GM04503 (cell line): ENCODE measurements at places on chromosomes 3 and 15.

DNA sequence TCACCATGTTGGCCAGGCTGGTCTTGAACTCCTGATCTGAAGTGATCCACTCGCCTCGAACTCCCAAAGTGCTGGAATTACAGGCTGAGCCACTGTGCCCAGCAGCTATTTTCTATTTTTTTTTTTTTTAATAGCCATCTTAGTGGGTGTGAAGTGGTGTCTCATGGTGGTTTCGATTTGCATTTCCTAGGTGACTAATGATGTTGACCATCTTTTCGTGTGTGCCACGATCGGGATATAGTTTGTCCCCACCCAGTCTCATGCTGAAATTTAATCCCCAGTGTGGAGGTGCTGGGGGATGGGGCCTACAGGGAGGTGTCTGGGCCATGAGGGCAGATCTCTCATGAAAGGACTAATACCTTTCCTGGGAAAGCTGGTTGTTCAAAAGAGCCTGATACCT is 41.8 kb upstream of the MUC13 start:
- no peak for DNase-seq

GRCh38 chr15:60887139-60887538 is 342.0 kb downstream of the RORA start:
- DNase-seq: no peak

- DNase-seq: peak; percentile 82
These were observed 9.8 kb upstream of the CNTN3 start for GRCh38 chr3:74624301-74624700.

DNA sequence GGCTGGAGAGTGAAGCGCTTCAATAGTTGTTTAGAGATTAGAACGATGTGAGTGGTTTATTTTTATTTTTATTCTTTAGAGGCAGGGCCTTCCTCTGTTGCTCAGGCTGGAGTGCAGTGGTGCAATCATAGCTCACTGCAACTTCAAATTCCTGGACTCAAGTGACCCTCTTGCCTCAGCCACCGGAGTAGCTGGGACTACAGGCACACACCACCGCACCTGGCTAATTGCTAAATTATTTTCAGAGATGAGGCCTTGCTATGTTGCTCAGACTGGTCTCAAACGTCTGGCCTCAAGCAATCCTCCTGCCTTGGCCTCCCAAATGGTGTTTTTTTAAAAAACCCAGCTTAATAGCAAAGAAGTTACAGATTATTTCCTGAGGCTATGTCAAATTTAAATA is 29.0 kb downstream of the PPARG start:
- DNase-seq: no peak

DNA sequence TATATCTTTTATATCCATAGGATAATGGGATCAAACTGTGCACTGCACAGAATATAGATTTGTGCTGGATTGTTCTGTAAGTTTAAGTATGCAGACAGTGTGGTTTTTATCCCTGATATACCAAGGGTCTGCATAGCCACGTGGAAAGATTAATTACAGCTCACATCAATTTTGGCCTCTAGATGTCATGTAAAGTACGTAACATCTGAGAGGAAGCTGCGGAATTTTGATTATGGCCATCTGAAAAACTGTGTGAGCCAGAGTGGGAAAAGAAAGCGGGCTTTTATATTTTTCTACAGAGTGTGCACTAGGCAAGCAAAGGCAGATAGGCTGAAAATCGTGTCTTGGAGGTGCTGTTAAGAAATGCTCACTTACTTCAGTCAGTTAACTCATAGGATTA is 562.7 kb downstream of the GBE1 start:
- DNase-seq: no peak

DNA sequence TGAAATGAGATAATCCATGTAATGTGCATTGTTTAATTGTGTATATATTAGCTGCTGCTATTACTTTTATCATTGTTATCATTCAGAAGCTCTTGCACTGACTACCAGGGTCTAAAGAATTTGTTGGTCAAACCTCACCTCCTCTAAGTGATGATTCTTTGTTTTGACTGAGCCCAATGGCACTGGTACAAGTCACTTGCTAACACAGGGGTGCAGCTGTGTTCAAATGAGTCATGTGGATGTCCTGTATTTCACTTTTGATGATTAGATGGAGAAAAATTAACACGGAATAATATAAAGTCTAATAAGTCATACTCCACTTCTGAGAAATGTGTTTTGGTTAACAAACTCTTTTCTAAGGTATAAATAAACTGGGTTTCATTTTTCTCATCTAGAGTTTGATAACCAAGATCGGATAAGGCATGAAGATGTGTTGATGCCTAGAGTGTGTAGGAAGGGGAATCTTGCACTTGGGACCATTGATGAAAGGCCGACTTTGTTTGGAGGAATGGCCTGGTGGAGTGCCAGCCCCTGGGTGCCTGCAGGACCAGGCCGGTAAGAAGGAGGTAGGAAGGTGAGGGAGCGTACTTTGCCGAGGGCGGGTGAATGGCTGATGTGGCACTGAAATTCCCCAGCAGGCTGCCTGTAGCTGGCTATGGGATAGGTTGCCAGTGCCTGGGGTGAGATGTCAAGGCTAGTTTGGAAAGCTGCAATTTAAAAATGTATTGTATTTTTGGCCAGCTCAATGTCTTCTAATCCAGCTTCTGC is 244.7 kb upstream of the ZPLD1 start:
- DNase-seq: no peak

GRCh38 chr15:39896846-39897245 is 23.2 kb downstream of the GPR176 start:
- DNase-seq: no peak

- no peak for DNase-seq
These were observed 509.3 kb downstream of the OCA2 start for GRCh38 chr15:27589782-27590181.

DNA sequence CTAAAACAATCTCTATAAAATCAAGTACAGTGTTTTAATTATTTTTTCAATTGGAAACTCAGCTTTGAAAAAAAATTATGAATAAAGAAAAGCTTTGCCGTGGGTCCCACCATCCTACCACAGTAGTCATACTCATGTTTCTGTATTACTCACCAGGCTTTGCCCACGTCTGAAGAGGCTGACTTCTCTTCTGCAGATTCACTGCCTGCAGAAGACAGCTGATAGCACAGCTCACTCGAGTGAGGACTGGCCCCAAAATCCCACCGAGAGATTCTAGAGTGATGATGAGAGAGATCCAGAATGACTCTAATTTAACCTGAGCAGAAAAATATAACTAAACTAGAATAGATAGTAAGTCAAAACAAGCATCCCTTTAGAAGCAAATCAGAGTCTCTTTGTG is 11.9 kb downstream of the C2CD4B start:
- DNase-seq: no peak

GRCh38 chr3:143975554-143976152 is 4.0 kb downstream of the DIPK2A start:
- no peak for DNase-seq

- DNase-seq: no peak
These were observed 20.1 kb downstream of the CACNA2D2 start for GRCh38 chr3:50483374-50483773.
